Lower leg skin (tissue), 4 donors: ENCODE measurements at places on chromosomes 6 and 20. TPM values are rescaled to one million over a fixed set of nuclear protein-coding genes. Genes with fewer than 3 reads are reported as not detected.

DNA sequence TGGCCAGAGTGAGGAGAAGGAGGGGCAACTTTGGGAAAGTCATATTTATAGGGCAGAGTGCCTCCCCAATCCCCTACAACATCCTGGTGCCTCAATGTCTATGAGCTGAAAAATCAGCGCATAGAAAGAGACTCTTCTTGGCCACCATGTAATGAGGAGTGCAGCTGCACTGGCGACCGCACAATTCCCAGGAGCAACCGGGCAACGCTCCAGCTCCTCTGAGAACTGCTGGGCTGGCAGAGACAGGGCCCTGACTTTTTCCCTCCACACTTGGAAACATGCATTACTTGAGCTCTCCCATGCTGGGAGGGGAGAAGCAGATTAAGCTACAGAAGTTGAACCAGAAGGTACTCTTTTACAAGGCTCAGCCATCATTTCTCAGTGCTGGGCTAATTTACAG, 31.4 kb upstream of the MARCKS start:
- DNase-seq, result peak; percentile 70

DNA sequence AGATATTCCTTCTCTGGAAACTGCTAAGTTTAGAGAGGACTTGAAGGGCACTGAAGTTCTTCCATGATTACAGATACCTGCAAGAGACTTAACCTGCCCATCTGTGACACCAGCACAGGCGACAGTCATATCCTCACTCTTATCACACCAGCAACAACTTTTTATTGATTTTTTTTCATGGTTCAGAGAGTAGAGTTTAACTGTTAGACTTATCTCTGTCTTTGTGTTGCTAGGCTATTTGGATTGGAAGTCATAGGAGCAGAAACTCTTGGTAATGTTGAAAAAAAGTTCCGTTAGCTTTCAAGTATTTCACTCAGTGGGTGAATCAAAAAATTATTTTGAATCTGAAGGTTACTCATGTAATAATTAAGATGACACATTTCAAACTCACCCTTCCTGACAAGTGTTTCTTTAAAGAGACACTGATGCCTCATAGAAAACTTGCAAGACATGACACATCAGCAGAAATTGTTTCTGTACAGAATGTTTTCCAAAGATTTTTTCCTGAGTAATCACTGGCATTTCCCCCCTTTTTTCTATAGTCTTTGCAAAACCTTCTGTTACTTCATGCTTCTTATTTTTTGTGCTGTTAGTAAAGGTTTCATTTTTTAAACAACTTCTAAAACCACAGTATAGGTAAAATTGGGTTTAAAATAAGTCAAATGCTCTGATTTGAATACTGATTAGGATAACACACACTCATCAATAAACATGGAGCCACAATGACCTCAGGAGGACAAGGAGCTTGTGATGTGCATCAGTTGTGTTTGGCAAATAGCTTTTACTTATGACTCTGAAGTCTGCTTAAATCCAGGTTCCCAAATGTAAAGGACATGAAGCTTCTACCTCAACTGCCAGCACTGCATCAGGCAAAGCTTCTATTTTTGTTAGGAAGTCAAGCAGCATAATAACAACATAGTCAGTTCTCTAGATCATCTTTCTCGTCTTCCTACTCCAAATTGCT, 252.9 kb upstream of the MAN1A1 start:
- DNase-seq, result no peak

DNA sequence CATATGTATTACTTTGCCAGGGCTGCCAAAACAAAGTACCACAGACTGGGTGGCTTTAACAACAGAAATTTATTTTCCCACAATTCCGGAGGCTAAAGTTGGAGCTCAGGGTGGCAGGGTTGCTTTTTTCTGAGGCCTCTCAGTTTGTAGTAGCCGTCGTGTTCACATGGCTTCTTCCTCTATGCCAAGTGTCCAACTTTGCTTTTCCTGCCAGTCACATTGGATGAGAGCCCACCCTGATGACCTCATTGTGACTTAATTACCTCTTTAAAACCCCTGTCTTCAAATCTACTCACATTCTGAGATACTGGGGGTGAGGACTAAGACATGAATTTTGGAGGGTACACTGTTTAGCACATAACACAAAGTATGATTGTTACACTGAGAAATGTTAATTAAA, 9.9 kb upstream of the ECT2L start:
- DNase-seq, result no peak

The TUBB1 gene
- not detected for total RNA-seq

DNA sequence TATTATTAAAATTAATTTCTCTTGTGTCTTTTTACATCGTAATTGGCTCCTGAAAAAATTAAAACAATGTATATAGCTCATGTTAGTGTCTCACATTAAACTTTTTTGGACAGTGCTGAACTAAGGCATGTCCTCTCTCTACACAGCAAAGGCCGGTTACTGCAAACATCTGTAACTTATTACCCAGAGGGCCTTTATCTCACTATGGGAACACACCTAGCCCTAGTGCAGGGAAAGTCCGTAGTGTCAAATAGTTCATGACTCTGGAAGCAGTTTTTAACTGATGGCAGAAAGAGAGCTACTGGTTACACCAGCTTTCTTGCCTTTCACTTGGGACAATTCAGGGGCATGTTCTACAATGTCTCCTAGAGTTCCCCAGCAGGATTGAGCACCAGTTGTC, 82.2 kb downstream of the PAK5 start:
- no peak for DNase-seq

GRCh38 chr6:163422550-163422949, 8.0 kb downstream of the QKI start:
- no peak for DNase-seq

GRCh38 chr6:45423111-45423823, 45.5 kb upstream of the SUPT3H start:
- DNase-seq, result no peak

DNA sequence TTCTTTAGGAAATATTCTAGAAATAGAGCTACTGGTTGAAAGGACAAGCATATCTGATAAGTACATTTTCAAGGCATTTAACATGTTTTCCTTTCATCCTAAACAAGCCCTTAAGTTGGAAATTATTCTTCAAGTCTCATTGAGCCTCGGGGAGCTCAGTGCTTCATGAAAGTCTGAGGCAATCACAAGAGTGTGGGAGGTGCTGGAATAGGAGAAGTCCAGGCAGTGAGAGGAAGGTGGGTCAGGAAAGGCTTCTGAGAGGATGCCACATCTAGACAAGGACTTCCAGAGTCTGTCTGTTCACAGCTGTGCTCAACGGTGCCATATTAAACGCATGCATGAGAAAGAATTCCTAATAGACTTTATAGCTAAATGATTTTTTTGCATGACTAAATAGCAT, 69.8 kb downstream of the CD83 start:
- no peak for DNase-seq

DNA sequence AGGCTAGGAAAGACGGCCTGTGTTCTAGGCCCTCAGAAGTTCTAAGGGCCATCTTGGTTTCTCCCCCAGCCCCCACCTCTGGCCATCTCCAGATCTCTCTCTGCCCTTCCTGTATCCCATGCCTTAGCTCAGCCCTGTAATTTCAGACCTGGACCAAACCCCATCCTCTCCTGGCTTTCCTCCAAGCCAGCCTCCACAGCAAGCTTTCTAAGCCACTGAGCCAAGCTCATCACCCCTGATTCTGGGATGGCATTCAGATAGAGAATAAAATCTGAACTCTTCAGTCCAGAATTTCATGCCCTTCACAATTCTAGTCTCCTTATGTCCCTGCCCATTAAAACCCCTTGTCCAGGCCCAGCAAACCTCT, 18.9 kb upstream of the CCM2L start:
- DNase-seq, result no peak

DNA sequence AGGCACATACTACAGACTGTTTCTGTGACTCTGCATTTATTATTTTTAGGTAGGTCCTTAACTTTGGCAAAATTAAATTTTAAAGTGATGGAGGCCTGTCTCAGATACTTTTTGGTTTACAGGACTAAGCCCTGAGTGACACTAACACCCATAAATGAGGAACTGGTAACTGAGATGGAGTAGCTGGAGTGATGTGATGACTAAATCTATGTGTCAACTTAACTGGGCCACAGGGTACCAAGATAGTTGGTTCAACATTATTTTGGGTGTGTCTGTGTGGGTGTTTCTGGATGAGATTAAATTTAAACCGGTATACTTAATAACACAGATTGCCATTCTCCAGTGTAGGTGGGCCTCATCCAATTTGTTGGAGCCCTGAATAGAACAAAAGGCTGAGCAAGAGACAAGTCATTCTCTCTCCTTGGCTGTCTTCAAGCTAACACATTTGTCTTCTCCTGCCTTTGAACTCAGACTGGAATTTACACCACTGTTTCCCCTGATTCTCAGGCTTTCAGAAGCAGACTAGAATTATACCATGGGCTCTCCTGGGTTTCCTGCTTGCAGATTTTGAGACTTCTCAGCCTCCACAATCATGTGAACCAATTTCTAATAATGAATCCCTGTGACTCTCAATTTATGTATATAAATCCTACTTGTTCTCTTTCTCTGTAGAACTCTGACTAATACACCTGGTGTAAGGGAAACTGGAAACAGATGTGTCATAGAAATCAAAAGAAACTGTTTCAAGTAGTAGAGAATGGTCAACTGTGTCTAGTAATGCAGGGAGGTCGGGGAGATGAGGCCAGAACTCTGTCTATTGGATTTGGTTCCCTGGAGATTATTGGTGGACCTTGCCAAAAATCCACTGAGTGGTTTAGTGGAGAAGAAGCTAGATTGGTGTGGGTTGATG, 579.2 kb downstream of the EPM2A start:
- no peak for DNase-seq

DNA sequence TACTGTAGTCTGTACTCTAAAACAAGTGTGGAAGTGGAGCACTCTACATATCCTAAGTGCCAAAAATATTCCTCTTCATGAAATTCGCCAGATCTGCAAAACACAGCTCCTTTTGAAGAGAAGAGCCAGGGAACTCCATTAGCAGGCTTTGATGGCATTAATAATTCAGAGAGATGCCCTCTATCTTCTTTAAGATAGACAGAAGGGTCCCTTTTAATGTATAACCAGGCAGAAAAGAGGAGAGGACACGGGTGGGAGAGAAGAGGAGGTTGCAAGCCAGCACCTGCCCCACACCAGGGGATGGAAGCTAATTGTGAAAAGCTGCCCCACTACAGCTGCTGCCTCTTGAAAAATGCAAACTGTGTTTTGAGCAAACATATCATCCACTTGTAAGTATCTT, 3.7 kb upstream of the RFPL4B start:
- DNase-seq, result no peak

The HTR1E gene
- 0.10 TPM for total RNA-seq

GRCh38 chr20:23602241-23602640, 3.5 kb downstream of the CST9 start:
- no peak for DNase-seq

DNA sequence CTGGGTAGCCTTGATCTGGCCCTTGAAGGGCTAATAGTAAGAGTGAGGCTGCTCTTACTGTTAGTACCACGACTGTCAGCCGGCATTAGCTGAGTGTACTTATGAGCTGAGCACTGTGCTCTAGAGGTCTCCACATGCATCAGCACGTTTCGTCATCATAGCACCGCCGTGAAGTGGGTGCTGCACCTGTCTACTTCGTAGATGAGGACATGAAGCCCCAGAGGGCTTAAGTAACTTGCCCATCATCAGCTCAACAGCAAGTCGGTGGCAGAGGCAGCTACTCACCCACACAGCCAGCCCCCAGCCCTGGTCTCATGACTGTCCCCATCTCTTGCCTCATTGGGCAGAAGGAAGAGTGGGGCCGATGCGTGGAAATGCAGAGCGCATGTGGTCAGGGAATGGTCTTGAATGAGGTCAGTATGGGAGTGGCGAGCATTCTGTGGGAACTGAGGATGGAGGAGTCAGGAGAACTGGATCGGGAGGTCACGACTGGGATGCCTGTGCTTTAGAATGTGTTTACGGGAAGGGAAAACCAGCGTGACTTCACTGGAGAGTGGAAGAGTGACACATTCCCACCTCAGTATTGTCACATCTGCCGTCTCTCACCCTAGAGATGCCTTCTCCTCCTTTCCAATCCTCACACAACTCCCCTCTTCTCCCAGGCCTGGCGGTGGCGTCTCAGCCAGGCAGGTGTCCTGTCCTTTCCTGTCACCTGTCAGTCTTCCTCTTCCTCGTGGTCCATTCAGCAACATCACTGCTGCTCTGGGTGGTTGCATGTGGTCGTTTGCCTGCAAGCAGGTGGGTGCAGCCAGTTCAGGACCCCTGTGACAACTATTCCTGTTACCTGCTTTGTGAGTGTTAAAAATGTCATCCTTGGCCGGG, 6.0 kb downstream of the SYTL3 start:
- DNase-seq, result no peak

- no peak for DNase-seq
Observed at GRCh38 chr6:137762168-137763090, 104.6 kb upstream of the TNFAIP3 start.

The SNAP25 gene
- 0.34 TPM for total RNA-seq

DNA sequence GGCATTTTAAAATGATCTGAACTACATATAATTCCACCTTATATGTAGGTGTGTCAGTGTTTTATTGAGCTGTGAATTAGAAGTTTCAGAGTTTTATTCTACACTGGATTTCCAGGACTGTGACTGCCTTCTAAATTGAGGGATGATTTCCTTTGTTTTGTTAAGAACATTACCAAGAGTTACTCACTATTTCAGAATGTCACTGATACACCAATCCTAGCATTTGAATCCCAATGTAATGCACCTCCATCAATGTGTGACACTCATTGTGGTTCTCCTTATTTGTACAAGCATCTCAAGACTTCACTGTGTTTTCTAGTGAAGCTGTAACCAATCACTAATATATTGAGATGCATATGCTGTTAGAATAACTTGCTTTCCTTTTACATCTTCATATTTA, 86.8 kb downstream of the PLCB1 start:
- no peak for DNase-seq

DNA sequence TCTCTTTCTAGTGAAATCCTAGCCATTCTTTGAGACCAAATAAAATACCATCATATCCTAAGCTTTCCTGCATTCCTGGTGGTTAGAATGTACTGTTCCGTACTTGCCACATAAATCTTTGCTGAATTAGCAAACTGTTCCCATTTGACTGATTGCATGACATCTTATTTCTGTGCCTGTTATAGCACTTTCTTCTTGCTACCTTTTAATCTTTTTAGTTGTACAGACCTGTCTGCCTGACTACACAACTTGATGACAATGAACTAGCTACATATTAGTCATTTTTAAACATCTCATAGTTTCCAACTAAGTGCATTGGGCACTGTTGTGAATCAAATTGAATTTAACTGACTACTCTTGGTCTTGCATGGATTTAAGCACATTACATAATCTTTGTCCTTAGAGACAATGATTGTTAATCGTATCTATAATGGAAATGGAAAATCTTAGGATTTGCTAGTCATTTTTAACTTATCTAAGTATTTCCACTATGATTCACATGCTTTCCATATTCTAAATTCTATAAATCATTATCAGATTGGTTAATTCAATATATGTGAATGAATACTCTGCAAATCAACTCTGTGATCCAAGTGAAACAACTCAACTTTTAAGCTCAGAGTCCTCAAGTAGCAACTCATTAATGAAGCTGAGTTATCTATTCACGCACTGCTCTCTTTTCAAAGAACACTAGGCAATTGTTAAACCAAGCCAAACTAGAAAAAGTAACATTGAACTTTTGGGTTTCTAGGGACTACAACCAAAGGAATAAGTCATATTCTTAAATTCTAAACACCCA, 109.0 kb downstream of the TNFRSF21 start:
- DNase-seq, result no peak

GRCh38 chr6:170230520-170231292, 60.2 kb downstream of the DLL1 start:
- no peak for DNase-seq
